ENCODE measurements at places on chromosomes 5 and 9. TPM values are rescaled to one million over a fixed set of nuclear protein-coding genes. Genes with fewer than 3 reads are reported as not detected.
A peak's percentile ranks its signal among the peaks of the same experiment; 100 is the strongest.

DNA sequence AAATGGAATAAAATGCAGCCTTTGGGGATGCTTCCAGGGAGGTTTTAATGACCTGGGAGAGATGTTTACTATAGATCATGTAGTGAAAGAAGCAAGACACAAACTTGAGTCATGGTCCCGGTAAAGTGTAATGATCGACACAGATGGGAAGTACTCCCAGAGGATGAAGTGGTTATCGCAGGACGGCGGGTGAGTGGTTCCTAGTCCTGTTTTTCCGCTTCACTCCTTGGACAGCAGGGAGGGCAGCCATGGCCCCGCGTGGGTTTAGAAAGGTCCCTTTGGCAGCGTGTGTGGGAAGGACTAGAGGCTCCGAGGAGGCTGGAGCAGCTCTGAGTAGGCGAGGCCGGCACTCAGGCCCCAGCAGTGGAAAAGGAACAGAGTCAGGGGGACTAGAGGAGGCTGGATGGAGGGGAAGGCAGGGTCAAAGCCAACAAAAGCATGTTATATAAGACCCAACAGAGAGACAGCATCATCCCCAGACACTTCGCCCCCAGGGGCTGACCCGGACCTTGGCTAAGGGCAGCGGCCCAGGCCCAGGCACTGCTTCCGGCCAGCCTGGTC lies 49.2 kb upstream of the STXBP1 start:
- DNase-seq = peak; percentile 52

Gene SPEF2
- 2.9 TPM for total RNA-seq

Gene NME5
- total RNA-seq = 4.6 TPM

Gene RALGDS
- total RNA-seq = 21.2 TPM

- no peak for DNase-seq
Observed at GRCh38 chr9:126399251-126399650, 72.6 kb downstream of the MVB12B start.

GRCh38 chr5:113578091-113578490 lies 64.6 kb downstream of the YTHDC2 start:
- DNase-seq = no peak

- DNase-seq = no peak
Observed at GRCh38 chr5:68433923-68434879, 218.6 kb downstream of the PIK3R1 start.

DNA sequence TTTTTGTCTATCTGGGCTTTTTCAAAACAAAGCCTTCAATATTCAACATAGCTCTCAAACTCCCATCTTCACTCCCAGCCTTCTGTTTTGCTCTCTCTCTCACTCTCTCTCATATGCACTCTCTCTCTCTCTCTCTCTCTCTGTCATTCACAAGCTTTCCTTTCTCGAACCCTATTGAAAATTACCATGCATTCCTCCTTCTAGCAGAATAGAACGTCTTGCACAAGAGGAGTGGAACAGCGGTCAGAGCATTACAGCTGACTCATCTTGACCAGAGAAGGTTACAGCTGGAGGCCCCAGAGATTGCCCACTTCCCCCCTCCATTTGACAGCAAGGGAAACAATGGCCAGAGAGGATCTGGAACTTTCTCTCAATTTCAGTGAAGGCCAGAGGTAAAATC lies 51.0 kb upstream of the LIFR start:
- DNase-seq = peak; percentile 34

GRCh38 chr9:124008303-124008693 lies 3.3 kb upstream of the LHX2 start:
- DNase-seq = no peak

DNA sequence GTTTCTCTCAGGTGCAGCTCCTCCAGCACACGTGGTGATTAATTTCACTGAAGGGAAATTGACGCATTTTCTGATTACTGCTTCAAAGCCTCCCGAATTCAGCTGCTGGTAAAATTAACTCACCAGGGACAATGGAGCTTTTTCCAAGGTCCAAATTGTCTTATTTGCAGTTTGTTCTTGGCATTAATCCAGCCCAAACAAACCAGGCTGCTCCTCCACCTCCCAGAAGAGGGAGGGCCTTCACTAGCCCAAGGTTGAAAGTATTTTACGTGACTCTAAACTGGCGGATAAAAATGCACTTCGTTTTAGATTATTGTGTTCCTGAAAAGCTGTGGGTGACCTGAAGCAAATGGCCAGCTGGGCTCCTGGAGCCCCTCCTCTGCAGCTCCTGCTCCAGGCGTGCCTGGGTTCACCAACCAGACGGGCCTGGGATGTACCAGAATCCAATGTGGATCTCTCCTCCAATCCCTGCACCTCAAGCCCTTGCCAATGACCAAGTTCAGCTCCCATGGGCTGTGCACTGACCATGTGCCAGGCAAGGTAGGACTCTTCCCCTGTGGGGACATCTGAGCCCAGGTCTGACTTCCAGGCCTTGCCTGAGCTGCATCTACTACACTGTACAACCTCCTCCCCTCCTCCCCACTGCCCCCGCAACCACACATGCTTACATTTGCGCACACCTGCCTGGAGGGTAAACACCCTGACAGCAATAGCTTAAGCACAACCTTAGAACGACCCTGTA lies 193.4 kb downstream of the CDK5RAP2 start:
- DNase-seq = no peak

DNA sequence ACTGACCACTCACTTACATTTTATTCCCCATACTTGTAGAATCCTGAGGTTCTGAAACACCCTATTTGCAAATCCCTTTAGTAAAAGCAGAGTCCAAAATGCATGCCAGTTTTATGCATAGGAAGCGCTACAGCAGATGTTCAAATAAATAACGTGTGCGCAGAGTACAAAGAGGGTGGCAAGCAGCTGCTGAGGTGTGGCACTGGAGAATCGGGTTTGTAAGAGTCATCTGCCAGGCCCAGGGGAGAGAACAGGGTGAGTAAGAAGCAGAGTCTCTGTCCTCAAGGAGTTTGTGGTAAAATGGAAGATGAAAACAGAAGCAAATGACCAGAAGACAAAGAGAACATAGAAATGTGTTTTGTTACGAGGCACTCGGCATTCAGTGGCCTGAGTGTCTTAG lies 288.8 kb downstream of the GLIS3 start:
- DNase-seq = no peak

DNA sequence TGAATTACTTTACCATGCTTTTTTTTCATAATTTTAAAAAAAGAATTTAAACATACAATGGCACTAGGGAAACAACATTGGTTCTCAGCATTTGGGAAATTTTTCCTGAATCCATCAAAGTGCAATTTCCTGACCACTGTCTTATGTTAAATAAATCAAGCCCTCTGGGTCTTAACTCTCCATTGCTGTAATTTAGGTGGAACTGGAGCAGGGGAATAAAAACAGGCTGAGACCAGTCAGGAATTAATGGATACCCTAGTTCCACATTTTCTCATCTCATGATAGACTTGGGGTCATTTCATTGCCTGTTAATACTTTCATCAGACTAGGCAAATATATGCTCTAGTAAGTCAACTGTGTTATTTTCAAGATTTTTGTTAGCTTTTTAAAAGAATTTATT lies 103.1 kb downstream of the FBN2 start:
- DNase-seq = no peak

Gene FSTL4
- total RNA-seq = 15.0 TPM

- no peak for DNase-seq
Observed at GRCh38 chr5:17275289-17276158, 58.1 kb downstream of the BASP1 start.
